ENCODE measurements at places on chromosomes 1 and 21. TPM values are rescaled to one million over a fixed set of nuclear protein-coding genes. Genes with fewer than 3 reads are reported as not detected.

DNA sequence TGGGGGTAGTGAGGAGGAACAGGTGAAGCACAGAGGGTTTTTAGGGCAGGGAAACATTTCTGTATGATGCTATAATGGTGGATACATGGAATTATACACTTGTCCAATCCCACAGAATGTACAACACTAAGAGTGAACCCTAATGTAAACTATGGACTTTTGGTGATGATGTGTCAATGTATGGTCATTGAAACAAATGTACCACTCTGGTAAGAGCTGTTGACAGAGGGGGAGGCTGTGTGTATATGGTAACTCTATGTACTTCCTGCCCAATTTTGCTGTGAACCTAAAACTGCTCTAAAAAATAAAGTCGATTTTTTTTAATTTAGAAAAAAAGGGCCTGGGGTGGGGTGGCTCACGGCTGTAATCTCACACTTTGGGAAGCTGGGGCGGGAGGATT is 22.9 kb downstream of the ASAP3 start:
- no peak for DNase-seq

DNA sequence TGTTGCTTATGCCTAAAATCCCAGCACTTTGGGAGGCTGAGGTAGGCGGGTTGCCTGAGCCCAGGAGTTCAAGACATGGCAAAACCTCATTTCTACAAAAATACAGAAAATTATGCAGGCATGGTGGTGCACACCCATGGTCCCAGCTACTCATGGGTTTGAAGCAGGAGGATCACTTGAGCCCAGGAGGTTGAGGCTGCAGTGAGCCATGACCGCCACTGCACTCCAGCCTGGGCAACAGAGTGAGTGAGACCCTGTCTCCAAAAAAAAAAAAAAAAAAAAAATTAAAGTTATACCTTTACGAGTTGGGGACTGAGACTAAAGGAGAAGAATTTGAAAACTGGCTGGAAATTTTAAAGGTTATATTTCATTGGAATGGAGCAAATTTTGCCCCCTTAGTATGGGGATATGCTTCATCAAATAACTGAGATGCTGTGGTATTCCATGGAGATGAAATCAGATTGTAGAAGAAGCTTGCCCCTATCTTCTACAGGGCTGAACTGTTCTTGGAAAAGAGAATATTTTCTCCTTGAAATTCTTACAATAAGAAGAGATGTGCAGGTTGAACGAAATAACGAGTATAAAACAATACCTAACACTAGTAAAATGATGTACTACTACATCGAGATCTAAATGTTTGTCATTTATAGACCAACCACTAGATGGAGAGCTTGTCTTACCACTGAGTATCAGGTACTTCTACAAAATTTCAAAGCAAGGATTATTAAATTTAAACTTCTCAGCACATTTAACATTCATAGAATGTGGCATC is 34.9 kb upstream of the SCYL3 start:
- no peak for DNase-seq

DNA sequence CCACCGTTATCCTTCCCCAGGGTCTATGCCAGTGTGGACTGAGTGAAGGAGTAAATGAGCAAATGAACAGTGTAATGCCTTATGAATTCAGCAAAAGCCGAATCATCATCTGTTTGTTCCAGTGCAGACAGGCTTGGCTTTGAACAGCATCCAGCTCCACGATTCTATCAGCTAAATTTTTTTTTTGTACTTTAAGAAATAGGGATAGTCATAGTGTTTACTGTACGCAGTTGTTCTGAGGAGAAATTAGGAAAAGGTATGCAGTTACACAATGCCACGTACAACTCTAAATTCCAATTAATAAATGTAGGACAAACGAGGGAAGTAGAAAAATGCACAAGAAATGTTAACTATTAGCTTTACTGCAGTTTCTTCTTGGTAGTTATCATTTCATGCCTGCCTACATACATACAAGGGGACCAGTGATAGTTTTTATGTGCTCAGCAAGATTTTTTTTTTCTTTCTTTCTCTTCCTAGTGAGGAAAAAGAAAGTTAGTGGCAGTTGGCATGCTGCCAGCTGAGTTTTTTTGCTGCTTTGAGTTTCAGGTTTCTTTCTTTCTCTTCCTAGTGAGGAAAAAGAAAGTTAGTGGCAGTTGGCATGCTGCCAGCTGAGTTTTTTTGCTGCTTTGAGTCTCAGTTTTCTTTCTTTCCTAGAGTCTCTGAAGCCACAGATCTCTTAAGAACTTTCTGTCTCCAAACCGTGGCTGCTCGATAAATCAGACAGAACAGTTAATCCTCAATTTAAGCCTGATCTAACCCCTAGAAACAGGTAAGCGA is at the start of gene IFI44L:
Gene IFI44L (plus strand): TSS at position 646 of the 777 bp plus-strand sequence. CDS start 7,468 bp downstream, outside the sequence.
- DNase-seq = no peak

GRCh38 chr1:205102404-205102803 is 18.1 kb upstream of the TMEM81 start:
- DNase-seq = no peak

DNA sequence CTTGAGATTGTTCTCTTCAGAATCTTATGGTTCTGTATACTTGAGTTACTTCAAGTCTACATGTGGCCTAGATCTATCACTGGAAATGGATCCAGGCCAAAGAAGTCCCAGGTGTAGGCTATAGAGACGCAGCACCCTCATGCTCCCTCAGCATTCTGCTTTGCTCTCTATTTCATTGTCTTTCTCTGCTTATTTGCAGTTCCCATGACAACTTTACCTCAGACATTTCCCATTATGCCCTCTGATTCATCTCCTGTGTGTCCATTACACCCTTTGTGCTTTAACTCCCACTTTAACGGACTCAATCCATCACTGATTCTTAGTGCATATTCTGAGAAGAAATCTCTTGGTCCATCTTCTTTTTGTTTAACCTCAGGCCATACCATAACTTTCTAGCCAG is 236.9 kb upstream of the NRIP1 start:
- no peak for DNase-seq

DNA sequence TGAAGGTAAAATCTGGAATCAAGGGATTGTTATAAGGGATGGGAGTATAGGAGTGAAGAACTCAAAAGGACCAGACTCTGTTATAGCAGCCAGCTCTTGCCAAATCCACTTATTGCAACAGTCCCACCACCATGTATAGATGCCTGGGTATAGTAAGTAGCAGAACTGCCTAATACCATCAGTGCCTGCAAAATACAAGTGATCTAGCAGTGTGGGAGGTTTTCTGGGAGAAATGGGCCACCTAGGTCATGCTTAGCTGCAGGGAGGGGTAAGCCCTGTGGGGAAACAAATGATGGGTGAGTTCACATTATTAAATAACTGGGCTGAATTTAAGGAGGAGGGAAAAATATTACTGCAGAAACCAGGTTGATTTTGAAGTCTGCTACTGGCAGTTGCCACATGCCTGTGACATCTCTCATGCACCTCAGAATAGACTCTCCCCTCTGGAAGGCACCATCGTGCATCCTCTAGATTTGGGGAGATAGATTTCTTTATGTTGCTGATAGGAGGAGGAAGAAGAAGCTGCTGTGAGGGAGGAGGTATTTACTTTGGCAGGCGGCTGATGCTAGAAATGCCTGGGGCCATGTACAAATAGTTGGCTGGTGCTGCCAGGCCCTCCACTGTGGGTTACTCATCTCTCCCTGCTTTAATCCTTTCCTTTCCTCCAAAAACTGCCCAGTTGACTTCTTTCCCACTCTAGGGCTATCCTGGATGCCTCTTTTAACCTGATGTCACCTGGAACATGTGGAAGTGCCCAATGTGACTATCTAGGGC is 27.5 kb downstream of the HLX start:
- no peak for DNase-seq

DNA sequence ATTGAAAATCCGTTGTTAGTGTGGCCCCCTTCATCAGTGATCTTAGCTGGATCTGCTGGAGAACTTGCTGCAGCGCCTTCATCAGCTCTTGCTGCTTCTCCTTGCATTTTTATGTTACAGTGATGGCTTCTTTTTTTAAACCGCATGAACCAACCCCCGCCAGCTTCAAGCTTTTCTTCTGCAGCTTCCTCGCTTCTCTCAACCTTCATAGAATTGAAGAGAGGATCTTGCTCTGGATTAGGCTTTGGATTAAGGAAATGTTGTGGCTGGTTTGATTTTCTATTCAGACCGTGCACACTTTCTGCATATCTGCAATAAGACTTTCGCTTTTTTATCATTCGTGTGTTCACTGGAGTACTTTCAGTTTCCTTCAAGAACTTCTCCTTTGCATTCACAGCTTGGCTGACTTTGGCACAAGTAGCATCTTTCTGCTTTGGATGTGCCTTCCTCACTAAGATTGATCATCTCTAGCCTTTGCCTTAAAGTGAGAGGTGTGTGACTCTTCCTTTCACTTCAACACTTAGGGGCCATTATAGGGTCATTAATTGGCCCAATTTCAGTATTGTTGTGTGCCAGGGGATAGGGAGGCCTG is 13.1 kb downstream of the RNF187 start:
- DNase-seq = no peak

DNA sequence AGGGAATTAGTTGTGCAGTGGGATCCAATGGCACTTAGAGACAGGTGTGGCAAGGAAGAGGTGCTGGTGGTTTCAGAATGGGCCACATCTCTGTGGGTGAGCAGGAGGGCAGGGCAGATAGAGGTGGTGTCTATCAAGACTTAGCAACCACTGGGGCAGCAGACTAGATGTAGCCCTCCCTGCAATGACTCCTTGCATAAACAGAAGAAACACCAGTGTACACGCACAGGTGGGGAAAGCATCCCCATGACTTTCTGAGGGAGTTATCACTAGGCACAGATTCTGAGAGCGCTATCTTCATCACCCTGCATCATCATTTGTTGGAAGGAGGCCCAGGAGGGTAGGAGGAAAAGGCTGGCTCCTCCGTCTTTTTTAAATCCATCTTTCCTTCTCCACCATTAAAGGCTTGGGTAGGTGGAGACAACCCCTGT is 58.4 kb downstream of the PLXNA2 start:
- no peak for DNase-seq

- DNase-seq = no peak
These were observed 194.8 kb downstream of the EIF4G3 start for GRCh38 chr1:20981915-20982314.

- DNase-seq = no peak
These were observed 5.6 kb downstream of the GNG12 start for GRCh38 chr1:67827688-67828087.

GRCh38 chr1:15201849-15202551 is 45.0 kb upstream of the FHAD1 start:
- DNase-seq = no peak

The AK4 gene
- 87.9 TPM for total RNA-seq

The CHI3L1 gene
- total RNA-seq = 1.8 TPM

The SYT6 gene
- not detected for total RNA-seq

The ANGPTL3 gene
- not detected for total RNA-seq

The CASZ1 gene
- total RNA-seq = 13.5 TPM

The LCE2B gene
- total RNA-seq = not detected

The SLFNL1 gene
- total RNA-seq = 0.33 TPM

The CLEC20A gene
- not detected for total RNA-seq

Data from natural killer cell treated with Interleukin-12 subunit alpha and Interleukin-12 subunit beta and Interleukin-15 and Interleukin-18, amount 100 ng/mL, for 72 hours (primary cell).